ENCODE measurements at places on chromosomes 6 and 20.
A peak's percentile ranks its signal among the peaks of the same experiment; 100 is the strongest.

- no peak for DNase-seq
These were observed 73.9 kb downstream of the MDN1 start for GRCh38 chr6:89745716-89746115.

GRCh38 chr6:31351401-31352309, 5.3 kb downstream of the HLA-B start:
- DNase-seq: no peak

- DNase-seq: peak; percentile 22
These were observed 68.7 kb downstream of the TOX2 start for GRCh38 chr20:43983359-43983758.

- DNase-seq: no peak
These were observed 61.2 kb upstream of the HBS1L start for GRCh38 chr6:135115834-135116233.

- DNase-seq: no peak
These were observed 4.8 kb downstream of the ZCCHC3 start for GRCh38 chr20:301886-302848.

- DNase-seq: no peak
These were observed 27.1 kb downstream of the ID4 start for GRCh38 chr6:19864285-19864684.

- DNase-seq: no peak
These were observed 6.7 kb downstream of the GPR31 start for GRCh38 chr6:167150941-167151549.

DNA sequence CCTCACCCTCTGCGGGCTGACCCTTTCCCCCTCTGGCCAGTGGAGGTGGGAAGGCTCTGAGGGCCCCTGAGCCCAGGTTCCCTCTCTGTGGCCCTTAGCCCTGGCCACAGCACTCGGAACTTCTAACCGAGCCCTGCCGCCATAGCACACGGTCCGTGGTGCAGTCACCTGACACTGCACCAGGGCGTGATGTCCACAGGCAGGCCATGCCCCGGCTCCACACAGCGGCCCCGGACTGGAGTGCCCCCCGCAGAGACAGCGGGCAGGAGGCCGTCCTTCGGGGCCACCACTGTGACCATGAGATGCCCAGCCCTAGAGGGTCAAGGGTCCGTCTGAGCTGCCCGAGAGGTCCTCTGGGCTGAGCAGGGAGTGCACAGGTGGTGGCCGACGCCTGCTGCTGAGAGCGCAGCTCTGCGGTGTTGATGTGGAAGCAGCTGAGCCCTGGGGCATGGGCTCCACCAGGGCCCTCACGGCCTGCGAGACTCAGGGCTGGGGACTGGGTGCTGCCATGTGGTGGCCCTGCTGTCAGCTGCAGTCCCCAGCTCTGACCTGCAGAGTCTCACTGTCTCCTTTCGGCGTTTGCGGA, 11.2 kb upstream of the BHLHE23 start:
- DNase-seq: no peak

GRCh38 chr6:39062014-39062740, 13.6 kb downstream of the GLP1R start:
- DNase-seq: no peak

- no peak for DNase-seq
These were observed 315.5 kb upstream of the ARID1B start for GRCh38 chr6:156461647-156462046.

Data from HT-29 (cell line).